ENCODE measurements at places on chromosomes 13 and 19. TPM values are rescaled to one million over a fixed set of nuclear protein-coding genes. Genes with fewer than 3 reads are reported as not detected.

DNA sequence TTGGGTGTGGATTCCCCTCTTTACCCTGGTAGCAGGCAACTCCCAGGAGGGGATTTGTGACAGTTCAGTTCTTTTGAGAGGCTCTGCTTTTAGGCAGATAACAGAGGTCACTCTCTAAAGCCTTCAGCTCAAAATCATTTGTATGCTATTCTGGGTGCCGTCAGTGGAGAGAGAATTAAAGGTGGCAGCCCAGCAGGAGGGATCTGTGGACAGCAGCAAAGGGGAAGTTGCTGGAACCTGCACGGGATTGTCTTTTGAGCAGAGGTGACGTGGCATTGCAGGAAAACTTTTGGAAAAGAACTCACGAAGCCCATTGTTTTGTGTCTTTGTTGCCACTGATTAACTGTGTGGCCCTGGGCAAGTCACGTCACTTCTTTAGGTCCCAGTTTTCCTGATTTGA lies 62.4 kb upstream of the C1QTNF9 start:
- no peak for DNase-seq

- no peak for DNase-seq
Measured at GRCh38 chr13:41236369-41236768, 27.0 kb downstream of the MTRF1 start.

DNA sequence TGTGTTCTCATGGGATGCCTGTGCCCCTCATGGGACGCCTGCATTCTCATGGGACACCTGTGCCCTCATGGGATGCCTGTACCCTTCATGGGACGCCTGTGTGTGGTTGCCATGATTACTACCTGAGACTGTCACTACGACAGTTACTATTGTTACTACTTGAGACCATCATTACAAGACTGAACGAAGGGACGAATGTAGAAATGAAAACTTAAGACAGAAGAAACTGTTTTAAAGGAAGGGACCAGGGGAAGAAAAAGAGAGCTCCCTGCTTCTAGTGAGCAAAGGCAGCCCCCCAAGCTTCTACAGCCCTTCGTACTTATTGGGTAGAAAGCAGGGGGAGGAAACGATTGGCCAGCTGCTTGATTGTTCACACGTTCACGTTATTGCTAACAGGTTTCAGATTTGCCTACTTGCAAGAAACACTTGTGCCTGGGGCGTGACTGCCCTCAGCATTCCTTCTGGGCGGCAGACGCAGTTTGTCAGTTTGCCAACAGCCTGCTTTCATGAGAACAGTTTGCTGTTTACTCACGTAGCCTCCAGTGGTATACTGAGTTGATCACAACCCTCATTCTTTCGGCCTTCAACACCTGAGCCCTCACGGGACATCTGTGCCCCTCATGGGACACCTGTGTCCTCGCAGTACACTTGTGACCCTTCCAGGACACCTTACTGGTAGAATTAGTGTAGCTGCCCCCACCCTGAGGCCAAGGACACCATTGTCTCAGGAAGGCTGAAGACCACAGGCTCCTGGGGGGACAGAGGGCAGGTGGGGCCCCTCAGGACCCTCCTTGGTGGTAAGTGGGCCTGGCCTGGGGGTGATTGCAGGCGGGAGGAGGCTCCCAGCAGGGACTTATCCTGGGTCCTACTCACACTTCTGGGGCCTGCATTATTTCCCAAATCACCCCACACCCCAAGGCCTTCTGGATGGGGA lies 2.5 kb upstream of the S1PR4 start:
- no peak for DNase-seq

The SERTM1 gene
- total RNA-seq: 0.60 TPM

DNA sequence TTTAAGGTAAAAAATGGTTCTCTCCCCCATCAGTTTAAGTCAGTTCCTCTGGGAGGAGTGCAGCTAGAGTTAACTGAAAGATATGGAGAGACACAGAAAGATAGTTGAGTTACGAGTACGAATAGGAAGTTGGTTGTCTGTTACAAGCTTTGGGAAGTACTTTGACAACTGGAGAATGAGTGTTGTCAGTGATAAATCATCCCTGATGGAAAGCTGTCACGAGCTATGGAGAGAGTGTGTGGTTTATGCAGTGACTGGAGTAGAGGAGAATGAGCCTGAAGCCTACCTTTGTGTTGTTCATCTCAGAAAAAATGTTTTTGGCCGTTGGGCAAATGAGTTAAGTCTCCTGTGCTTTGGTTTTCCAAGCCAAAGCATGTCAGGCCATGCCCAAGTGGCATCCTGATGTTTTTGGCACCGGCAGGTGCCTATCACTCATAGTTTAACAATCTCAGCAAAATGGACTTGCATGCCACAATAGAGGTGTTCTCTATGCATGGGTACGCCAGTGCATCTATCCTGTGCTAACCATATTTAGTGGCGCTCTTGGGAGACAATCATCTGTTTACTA lies 350.2 kb downstream of the IRS2 start:
- no peak for DNase-seq

Data from left ventricle myocardium inferior (tissue), 1 donor.